ENCODE measurements at places on chromosomes 7 and 10.

DNA sequence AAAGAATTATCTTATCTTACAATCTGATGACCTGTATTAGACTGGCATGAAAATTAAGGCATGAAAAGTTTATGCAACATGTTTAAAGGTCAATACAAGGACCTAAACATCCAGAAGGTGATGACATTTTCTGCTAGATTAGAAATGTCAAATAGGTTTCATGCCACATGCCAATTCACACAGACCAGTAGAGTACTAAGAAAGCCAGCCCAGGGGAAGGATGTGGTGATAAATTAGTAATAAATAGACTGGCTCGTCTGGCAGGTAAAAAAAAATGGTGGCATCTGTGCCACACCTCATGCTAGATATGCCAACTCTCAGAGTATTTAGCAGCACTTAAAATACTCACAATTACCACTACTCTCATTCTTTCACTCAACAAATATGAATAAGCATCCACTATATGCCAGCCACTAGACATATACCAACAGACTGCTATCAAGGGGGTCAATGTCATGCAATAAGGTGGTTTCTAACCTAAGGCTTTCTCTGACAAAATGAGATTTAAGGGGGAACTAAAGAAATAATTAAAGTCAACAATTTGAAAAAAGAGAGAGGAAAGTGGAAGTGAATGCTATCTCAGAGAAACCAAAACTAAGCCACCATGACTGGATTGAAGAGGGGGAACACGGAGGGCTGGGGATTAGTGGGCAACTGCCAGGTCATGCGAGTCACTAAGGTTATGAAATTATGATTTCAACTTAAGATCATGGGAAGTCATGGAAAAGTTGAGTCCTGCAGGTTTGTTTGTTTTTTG, 83.5 kb downstream of the SGMS1 start:
- no peak for DNase-seq

- no peak for DNase-seq
Observed at GRCh38 chr10:101782811-101783735, at the start of gene NPM3. Gene NPM3, minus strand, starts transcription at chr10:101783446. Its CDS starts 56 bp downstream, at chr10:101783390.

DNA sequence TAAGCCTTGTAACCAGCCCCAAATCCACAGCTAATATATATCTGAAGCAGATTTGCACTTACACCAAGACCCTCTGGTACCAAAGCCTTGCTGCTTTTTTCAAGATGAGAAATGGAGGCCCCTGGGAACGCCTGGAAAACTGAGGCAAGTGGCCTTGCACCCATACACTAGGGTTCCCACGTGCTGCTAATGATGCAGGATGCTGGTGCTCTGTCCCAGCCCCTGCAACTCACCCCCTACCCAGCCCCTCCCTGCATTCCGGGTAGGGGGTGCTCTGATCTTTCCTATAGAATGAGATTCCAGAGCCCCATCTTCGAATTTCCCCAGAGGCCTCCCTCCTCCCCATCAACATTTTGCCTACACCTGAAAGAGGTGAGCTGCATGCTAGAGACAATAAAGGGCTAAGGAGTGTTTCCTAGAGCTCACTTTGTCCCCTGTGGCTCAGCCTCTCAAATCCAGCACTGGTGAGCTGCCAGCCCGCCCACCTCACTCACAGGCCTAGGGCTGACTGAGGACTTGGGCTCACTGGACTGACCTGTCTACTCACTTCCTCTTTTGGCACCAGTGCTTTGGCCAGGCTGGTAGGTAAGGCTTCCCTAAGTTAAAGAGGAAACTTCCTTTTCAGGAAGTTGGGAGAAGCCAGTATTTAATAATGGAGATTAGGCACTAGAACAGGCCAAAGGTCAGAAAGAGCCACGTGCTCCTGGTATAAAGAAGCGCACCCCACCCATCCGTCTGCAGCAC, 9.8 kb downstream of the RBP4 start:
- DNase-seq = no peak

DNA sequence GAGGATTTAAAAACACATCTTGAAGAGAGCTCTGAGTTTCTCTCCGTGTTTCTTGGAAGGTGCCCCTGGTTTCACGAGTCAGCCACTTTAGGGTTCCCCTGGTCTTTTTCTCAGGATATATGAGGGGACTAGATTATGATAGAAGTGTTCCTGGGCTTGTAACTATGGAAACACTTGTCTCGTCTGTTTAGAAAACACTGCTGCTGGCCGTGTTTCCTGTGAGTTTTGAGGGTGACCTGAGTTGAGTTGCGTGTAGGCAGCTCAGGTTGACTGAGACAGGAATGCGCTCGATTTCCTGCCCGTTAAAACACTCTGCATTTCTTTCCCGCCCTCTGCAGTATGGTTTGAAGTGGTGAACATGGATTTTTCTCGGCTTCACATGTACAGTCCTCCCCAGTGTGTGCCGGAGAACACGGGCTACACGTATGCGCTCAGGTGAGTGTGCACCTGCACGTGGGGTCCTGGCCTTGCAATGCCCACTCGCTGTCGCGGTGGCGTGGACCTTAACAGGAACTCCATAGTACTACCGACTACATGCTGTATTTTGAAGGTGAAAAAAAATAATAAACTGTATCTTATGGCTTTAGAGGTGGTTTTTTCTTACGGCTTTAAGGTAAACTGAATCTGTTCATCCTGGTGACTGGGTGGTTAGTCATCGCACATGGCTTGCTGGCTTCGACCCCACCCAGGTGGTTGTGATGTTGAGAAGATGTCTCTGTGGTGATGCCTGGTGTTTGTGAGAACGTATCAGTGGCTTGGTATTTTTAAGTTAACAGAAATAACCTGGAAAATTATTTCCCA, at the start of gene SUN1:
Gene SUN1 (plus strand): TSS at position 310 of the 801 bp plus-strand sequence. CDS start 49 bp downstream, at position 359.
- DNase-seq = no peak

- no peak for DNase-seq
Observed at GRCh38 chr7:55277916-55278315, 87.2 kb upstream of the LANCL2 start.

DNA sequence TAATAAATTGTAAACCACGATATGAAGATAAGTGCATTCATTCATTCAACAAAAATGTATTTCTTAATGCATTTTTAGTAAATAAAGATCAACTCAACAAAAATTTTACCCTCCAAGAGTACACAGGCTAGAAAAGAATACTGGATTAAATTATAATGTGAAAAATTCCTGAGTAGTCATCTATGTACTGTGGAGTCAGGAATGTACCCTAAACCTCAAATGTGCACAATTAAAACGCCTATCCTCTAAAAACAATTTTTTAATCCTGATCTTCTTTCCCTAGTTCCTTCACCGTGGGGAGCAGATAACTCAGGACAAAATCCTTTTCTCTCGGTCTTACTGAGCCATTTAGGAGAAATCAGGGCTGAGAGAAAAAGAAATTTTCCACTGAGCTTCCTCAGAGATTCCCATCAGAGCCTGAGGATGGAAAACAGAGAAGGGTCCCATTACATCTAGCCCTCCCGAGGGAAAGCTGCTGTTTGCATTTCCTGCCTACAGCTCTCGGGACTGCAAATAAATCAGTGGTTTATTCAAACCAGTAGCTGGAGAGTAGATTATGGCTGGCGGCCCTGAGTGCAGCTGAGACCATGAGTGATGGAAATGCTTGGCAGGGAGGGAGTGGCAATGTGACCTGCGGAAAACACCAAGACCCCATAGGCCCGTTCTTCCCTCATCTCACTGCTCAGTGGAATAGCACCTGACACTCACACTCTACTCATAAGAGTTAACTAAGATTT, 7.4 kb downstream of the TAS2R40 start:
- no peak for DNase-seq

Data from cortex of kidney (tissue), 1 donor.